ENCODE measurements at places on chromosomes 6 and 20.

DNA sequence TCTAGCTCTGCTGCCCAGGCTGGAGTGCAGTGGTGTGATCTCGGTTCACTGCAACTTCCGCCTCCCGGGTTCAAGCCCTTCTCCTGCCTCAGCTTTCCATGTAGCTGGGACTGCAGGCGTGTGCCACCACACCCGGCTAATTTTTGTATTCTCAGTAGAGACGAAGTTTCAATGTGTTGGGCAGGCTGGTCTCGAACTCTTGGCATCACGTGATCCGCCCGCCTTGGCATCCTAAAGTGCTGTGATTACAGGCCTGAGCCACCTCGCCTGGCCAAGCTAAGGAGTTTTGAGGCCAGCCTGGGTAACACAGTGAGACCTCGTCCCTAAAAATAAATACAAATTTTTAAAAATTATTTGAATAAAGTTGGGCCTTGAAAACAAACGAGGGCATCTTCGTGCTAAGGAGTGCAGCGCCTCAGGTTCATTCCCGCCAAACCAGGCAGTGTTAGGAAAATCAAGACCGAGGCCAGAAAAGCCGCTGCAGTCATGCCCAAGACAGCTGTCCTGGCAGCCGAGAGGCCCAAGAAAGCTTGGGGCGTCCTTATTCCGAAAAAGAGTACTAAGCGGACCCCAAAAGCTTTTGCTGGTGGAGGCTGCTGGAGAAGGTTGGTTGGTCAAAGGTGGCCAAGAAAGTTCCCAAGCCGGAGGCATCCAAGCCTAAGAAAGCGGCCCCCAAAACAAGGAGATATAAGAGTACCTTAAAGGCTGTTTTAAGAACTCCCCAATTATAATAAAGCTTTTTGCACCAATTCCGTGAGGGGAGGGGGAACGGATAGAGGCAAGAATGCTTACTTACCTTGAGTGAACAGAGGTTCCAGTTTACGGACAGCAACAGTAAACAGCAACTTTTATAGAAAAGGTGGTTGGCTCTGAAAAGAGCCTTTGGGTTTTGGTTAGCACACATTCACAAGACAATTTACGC is 109.0 kb downstream of the HFE start:
- peak; percentile 70 for DNase-seq

DNA sequence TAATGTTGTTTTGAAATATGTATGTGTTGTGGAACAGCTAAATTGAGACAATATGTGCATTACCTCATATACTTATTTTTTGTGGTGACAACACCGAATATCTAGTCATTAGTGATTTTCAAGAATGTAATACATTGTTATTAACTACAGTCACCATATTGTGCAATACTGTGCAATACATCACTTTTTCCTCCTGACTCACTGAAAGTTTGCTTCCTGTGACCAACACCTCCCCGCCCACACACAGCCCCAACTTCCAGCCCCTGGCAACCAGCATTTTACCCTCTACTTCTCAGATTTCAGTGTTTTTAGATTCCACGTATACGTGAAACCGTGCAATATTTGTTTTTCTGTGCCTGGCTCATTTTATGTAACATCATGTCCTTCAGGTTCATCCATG is 627.9 kb downstream of the PRKN start:
- no peak for DNase-seq

GRCh38 chr20:51542033-51542570 is 417 bp downstream of the NFATC2 start:
- DNase-seq, result peak; percentile 67

DNA sequence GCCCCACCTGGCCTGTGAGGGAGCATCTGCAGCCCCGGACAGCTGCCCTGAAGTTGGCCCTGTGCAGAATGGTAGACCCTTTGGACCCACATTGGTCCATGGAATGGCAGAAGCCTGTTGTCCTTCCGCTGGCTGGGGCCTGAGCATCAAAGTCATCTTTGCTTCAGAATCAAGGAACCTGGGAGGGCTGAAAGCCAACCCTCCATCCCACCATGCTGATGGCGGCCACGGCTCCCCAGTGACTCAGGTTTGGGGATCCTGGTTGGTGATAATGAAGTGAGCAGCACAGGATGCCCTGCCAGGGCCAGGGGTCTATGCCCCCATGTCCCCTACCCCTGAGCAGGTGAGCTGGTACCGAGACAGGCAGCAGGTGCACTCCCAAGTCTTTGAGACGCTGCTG is 52.8 kb downstream of the YTHDF1 start:
- DNase-seq, result no peak

DNA sequence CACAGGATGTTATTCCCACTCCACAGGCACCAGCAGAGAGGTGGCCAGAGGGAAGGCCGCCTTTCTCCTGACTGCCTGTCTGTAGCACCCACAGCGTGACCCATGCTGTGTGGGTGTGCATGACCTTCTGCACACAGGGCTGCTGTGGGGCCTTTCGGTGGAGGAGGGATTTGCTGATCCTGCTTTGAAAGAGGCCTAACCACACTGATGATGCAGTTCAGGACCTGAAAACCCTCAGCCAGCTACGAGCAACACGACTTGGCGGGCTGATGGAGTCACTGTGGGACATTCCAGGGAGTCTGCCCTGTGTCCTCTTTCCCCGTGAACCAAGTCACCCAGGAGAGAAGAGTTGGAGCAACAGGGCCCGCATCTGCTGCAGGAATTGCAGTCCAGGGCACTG is 49.1 kb downstream of the SYTL3 start:
- DNase-seq, result no peak

DNA sequence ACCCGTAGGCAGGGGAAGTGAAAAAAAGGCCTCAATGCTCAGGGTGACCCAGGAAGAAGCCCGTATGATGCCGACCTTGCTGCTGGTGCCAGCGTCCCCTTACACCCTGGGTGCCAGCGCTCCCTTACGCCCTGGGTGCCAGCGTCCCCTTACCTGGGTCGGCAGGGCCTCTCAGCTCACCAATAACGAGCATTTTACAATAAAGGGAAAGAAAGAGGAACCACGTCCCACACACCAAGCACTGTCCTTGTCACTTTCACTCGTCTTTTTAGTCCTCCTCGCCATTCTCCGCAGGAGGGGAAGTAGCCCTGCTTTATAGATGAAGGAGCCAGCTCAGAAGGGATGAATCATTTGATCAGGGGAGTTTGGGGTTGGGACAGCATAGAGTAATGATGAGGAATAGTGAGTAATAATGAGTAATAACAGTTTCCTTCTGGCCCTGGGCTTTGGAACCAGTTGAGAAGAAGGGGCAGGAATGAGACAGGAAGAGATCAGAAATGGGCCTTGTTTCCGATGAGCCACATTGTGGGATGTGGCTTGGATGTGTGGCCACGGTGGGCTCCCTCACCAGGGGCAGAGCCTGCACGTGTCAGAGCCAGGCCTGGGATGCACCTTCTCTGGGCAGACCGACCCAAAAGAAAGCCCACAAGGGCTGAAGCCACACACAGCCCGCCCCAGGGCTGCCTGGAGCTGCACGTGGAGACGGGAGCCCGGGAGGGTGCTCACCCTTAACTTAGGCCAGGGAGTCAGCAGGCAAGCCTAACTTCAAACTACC is 75.7 kb downstream of the SYNJ2 start:
- no peak for DNase-seq

GRCh38 chr6:161044335-161044734 is 52.8 kb downstream of the MAP3K4 start:
- DNase-seq, result no peak

GRCh38 chr6:122569230-122569771 is 40.9 kb upstream of the PKIB start:
- no peak for DNase-seq

DNA sequence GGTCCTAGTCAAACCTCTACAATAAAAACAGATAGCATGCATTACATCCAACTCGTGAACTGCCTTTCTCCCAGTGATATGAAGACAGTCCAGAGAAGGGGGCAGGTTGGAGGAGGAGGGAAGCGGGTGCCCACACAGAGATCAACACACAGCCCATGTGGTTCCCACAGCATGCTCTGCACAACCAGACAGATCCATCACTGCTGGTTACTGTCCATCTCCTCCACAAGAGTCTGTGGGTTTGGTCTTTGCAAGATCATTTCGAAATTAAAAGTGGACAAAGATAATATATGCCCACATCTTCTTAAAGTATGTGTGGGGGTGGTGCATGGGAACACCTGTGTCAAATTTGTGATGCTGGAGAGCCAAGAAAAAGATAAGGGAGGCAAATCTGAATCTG is 215.5 kb downstream of the GMDS start:
- no peak for DNase-seq

DNA sequence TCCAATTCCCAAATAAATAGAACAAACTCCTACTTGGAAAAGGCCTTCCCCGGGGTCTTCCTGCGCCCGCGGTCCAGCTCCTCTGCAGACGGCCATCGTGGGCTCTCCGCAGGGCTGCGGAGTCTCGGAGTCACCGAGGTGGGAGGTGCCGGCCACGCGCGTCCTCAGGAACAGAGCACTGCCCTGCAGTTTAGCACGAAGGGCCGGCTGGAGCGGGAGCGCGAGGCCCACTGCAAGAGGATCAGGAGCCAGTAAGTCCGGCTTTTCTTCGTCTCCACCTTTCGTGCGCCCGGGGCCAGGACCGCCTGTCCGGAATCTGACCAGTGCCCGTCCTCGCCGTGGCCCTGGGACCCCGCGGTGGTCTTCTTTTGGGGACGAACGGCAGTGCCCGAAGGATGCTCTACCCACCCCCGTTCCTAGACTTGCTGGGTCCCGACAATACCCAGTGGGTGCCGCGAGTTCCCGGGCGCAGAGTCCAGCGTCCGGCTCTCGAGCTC is 1.4 kb downstream of the BHLHE23 start:
- no peak for DNase-seq

- no peak for DNase-seq
These were observed 154.0 kb downstream of the MBOAT1 start for GRCh38 chr6:20058121-20058905.

DNA sequence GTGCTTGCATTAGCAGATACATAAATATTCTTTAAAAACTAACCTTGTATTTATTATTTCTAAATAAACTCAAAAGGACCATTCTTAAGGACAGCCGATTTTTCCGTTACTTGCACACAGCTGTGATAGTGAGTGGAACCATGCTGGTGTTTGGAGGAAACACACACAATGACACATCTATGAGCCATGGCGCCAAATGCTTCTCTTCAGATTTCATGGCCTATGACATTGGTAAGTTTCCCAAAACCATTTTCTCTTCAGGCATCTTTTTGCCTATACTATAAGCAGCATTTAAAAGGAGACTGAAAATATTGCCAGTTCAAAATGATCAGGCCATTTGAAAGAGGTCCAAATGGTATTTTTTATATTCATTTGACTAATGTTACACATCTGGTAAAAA is 92.3 kb downstream of the ATRN start:
- DNase-seq, result no peak

GRCh38 chr20:58233881-58234528 is 5.6 kb upstream of the ANKRD60 start:
- peak; percentile 56 for DNase-seq

DNA sequence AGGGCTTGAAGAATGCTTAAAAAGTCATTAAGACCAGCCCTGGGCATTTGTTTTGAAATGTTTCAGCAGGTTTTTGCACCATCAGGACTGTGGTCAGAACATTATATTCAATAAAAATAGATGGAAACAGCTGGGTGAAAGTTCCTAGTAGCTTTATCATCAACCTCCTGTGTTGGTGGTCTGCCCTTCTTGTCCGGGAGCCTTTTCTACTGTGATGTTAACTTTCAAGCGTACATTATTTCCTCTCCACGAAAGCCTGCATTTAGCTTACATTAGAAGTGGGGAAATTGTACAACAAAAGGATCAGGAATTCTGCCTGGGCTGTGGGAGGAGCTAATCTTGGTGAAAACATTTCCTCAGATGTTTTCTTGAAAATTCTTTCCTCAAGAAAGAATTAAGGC is 71.1 kb downstream of the LAMA4 start:
- DNase-seq, result no peak

DNA sequence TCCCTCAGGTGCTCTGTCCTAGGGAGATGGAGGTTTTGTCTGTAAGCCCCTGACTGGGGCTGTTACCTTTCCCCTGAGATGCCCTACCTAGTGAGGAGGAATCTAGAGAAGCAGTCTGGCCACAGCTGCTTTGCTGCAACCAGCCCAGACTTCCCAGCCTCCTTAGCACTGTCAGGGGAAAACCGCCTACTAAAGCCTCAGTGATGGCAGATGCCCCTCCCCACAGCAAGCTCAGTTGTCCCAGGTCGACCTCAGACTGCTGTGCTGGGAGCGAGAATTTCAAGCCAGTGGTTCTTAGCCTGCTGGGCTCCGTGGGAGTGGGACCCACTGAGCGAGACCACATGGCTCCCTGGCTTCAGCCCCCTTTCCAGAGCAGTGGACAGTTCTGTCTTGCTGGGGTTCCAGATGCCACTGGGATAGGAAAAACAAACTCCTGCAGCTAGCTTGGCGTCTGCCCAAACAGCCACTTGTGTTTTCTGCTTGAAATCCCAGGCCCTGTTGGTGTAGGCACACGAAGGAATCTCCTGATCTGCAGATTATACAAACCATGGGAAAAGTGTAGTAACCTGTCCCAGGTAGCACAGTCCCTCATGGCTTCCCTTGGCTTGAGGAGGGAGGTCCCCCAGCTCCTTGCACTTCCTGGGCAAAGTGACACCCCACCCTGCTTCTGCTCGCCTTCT is 146.4 kb upstream of the PROKR2 start:
- DNase-seq, result no peak

- DNase-seq, result peak; percentile 31
These were observed 520 bp downstream of the SLC24A3 start for GRCh38 chr20:19212821-19213502.

DNA sequence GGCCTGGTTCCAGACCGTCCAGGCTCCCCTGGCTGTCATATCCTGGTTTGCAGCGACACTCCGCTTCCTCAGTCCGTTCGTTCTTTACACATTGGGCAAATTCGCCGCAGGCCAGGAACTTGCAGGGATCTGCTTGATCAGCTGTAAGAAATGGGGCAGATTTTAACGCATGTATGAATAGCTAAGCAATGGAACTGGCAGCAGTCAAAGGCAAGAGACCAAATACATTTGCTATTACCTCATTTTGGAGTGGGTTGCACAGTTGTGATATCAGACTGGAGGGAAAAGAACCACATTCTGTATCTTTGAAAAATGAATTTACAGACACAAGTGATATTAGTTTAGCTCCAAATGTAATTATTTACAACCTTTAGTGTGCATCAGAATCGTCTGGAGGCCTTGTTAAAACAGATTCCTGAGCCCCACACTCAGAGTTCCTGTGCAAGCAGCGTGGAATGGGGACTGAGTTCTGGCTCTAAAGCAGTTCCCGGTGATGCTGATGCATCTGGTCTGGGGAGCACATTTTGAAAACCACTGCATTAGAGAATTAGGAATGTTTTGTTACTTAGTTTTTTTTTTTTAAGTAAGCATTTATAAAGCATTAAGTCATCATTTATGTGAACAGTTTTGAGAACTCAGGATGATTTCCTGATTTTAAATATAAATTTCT is 141.3 kb downstream of the IMPG1 start:
- no peak for DNase-seq

DNA sequence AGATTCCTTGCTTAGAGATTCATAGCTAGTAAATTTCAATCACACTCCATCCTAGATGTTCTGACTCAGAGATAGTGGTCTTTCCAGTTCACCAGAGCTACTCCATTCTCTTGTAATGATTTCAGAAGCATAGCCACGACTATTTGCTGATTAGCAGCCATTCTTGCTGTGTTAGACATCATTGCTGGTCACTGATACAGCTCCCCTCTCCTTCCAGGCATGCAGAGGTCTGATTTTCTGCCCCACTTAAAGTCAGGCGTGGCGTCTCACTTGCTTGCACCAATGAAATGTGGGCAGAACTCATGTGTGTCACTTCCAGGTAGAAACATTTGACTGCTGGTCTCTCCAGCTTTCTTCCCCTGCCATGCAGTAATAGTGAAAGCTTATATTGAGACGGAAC is 168.9 kb upstream of the JARID2 start:
- DNase-seq, result no peak
